ENCODE measurements at places on chromosomes 4 and X. TPM values are rescaled to one million over a fixed set of nuclear protein-coding genes. Genes with fewer than 3 reads are reported as not detected.

TLR10 gene
- total RNA-seq: 0.03 TPM

HSD17B13 gene
- total RNA-seq: 0.05 TPM

TCP11X2 gene
- not detected for total RNA-seq

TECRL gene
- total RNA-seq: not detected

PDZD4 gene
- total RNA-seq: 2.9 TPM

IL3RA gene
- total RNA-seq: 0.23 TPM

GAGE12F gene
- not detected for total RNA-seq

LIMCH1 gene
- 50.7 TPM for total RNA-seq

ANKRD17 gene
- total RNA-seq: 20.0 TPM

GIMD1 gene
- total RNA-seq: not detected

AMBN gene
- not detected for total RNA-seq

STPG2 gene
- total RNA-seq: not detected

FRG2 gene
- not detected for total RNA-seq

NMU gene
- total RNA-seq: 0.83 TPM
